Smooth muscle cell of the brain vasculature (primary cell): ENCODE measurements at places on chromosomes 5 and 9.

DNA sequence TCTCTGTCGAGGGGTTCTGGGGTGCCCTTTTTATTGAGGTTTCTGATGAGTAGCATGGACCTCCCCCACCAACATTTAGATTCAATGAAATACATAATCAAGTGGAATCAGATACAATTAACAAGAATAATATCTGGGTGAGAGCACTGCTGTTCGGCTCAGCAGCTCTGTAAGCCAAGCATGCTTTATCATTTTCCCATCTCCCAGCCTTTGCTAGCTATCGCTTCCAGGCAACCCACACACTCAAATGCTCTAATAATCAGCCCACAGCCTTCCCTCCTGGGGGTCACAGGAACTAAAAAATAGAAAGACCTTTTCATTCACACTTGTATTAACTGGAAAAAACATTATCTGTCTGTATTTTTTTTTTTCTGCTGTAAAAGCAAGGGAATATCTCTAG, 8.9 kb downstream of the PLPPR1 start:
- no peak for DNase-seq

DNA sequence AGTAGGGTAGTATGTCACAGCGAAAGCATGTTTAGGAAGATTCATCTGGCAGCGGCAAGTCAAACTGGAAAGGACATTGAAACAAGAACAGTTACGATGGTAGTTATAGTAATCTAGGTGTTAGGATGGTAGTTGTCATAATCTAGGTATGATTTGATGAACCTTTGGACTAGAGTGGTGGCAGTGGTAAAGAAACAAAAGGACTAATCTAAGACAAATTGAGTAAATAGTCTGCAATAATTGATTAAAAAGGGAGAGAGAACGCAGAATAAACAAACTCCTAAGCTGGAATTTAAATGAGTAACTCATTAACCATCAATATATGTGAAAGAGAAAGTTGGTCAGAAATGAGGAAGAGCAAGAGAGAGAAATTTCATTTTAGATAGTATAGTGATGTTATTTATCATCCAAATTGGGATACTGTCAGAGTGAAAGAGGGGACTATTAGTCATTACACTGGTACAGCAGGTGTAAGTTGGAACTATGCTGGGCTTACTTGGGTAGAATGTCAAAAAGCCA, 56.8 kb downstream of the MTREX start:
- no peak for DNase-seq

DNA sequence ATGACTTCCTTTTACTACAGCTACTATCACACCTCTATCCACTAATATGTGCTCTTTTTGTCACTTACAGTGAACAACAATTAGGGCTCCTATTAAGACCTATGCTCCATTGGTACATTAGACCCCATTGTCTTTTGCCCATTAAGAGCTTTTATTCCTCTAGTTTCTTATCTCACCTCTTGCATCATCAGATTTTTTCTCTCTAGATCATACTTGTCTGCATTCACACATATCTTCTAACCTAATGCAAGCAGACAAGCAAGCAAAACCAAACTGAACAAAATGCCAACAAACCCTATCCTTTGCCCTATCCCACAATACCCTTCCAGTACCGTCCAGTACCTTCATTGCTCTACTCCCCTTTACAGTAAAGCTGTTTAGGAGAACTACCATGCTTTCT, 10.1 kb upstream of the RBM27 start:
- no peak for DNase-seq

DNA sequence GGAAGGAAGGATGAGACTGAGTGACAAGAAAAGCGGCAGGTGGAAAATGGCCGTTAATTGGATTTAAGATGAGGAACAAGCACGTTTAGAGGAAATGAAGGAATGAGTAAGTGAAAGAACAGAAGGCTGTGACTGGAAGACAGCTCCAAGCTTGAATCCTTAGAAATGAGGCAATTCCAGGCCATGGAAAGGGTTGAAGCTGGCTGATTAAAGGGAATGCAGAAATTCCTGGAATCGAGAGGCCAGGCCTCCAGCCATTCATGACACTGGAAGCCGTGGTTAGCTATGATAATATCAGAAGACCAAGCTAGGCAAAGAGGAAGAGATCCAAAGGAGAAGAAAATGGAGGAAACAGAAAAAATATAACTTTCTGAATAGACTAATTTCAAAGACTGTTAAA, 84.2 kb downstream of the ARL15 start:
- no peak for DNase-seq

GRCh38 chr5:119200795-119201194, 129.9 kb downstream of the DMXL1 start:
- no peak for DNase-seq

DNA sequence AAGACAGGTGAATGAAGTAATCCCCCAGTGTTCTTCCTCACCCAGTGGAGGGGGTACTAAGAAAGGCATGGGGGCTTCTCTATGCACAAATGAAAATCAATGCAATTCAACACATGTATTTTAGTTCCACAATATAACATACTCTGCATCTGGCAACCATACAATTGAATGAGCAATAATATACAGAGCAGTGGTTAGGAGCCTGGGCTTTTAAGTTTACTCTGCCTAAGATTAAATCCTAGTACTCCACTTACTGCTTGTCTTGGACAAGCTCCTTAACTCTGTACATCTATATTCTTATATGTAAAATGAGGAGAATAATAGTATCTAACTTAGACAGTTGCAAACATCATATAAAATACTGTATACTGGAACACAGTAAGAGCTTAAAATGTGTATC, 195.4 kb upstream of the TRIM32 start:
- DNase-seq, result no peak

- DNase-seq, result no peak
Observed at GRCh38 chr9:122360891-122361290, 9.9 kb upstream of the PTGS1 start.

DNA sequence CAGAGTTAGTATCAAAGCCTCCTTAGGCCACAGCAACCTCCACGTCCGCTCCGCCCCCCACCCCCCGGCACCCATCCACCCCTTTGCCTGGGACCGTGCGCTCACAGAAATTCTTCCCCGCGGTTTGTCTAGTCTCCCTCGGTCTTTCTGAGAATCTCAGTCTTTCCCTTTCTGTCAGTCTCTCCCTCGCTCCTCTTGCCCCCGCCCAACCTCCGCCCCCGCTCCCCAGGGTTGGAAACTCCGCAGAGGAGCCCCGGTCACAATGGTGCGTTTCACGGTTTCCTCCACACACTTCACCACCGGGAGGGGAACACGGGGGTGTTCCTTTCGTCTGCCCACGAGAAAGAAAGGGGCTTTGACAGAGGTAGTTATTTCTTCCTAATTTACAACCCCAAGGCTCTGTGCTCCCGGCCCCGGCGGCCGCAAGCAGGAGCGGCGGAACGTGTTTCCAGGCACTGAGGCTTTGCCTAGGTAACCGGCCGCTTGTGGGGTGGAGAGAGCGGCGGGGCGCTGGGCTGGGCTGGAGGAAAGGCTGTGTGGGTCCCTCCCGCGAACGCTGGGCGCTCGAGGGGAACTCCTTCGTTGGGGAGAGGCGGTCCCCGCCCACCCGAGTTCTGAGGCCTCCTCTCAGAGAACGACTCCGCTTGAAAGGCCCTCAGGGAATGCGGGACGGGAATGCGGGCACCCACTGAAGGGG, 2.1 kb downstream of the NR4A3 start:
- no peak for DNase-seq

DNA sequence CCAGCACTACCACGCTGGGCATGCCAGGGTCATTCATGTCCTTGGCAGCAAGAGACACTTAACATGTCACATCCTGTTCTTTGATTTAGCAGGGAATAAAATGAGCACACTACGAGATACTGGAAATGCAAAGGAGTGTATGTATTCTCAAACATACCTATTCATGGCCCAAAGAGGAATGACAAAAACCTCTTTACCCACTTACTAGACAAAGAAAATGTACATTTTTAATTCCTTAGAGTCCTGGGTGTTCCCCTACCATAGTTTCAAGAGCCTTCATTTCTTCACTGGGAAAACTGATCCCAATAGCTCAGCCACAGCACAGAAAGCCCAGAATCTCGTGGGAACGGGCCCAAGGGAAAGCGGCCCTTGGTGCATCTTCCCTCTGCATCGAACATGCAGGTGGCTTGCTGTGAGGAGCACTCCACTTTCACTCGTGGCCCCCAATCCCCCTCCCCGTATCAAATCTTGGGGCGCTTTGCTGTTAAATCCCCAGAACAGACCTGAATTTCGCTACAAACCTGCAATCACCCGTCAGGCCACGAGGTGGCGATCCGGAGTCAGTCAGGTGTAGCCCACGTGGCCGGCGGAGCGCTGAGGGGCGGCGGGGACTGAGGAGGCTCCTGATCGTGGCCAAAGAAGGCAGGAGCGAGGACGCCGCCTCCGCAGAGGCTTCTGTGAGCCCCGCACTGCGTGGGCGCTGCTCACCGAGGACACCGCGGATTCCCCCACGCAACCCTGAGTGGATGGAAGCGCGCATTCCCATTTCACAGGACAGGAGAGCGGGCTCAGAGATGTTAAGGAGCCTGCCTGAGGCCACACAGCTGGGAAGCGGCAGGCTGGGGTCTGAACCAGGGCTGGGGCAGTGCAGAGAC, 91.4 kb downstream of the LMX1B start:
- peak; percentile 24 for DNase-seq

DNA sequence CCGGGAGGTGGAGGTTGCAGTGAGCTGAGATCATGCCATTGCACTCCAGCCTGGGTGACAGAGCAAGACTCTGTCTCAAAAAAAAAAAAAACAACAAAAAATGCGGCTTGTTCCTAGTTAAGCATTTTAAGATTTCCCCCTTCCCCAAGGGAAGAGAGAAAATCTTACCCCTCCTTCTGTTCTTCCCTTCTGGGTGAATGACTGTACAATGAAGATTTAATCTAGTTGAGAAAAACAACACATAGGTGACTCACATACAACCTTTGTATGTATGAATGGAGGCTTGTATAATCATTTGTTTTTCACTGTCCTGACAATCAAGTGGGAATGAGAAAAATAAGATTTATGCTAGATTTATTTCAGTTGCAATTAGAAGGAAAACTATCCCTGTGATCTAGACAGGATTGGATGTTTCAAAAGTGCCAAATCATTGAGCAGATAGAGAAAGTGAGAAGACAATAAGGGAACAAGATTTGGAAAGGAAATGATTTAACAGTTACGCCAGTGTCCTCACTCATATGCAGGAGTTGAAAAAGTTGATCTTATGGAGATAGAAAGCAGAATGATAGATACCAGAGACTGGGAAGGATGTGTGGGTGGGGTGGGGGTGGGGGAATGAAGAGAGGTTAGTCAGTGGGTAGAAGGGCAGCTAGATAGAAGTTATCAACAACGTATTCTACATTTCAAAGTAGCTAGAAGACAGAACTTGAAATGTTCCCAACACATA, 16.7 kb downstream of the GDA start:
- no peak for DNase-seq

- peak; percentile 65 for DNase-seq
Observed at GRCh38 chr5:92687821-92688722, 892.9 kb downstream of the NR2F1-AS1 start.

DNA sequence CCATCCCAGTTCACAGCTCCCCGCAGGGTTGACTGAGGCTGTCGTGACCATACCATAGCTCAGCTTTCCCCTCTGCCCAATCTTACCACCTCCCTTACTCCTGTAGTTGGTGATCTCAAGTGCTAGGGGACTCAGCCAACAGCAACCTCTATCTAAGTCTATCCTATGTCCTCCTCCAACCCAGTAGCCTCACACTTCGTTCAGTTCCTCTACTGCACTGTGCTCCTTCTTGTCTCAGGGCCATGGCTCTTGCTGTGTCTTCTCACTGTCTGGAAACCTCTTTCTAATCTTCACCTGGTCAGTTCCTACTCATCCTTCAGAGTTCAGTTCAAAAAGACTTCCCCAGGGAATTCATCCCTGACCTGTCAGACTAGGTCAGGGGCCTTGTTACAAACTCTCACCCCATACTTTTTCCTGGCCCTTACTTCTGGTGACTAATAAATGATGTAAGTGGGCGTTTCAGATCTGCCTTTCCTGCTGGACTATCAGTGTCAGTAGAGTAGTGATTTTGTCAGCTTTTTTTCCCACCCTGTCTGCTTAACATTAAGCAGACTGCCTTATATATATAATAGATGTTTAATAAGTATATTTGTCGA, 53.6 kb upstream of the NR3C1 start:
- no peak for DNase-seq

DNA sequence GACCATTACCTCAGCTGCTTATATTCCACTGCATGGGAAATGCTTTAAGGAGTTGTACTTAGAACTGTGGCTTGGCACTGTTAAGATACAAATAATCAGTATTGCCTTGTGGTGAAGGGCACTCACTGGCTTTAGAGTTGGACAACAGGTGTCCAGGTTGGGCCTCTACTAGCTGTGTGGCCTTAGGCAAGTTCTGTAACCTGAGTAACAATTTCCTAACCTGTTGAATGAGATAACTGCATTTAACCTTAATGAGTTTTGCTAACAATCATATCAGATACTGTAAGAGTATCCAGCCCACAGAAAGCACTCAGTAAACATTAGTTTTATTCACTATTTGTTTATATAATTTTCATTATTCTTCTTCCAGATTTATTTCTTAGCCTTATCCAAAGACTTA, 17.2 kb upstream of the HK3 start:
- DNase-seq, result no peak

DNA sequence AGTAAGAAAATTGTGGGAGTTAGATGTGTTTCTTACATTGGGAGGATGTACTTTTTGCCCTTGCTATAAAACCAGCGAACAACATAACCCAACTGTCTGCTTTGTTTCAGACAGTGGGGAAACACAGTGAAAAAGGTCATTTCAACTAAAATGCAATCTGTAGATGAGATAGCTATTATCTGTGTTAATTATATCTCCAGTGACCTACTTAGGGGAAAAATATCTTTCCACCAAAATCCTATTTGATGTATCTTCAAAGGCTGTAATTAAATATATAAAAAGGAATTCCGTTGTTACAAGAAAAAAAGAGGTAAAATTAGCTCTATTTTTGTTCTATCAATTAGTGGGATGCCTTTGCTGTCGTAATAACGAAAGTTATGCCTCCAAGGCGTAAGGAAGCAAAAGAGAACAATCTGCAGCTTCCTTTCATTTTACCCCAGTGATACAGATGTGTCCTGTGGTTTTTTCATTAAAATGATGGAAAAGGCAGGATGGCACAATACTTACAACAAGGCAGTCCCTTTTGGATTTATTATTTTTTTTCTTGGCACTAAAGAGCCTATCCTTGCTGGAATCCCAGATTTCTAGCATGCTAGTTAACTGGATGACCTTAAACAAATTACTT, 100.9 kb downstream of the GNA14 start:
- DNase-seq, result no peak
